ENCODE measurements at places on chromosomes 4 and X.

DNA sequence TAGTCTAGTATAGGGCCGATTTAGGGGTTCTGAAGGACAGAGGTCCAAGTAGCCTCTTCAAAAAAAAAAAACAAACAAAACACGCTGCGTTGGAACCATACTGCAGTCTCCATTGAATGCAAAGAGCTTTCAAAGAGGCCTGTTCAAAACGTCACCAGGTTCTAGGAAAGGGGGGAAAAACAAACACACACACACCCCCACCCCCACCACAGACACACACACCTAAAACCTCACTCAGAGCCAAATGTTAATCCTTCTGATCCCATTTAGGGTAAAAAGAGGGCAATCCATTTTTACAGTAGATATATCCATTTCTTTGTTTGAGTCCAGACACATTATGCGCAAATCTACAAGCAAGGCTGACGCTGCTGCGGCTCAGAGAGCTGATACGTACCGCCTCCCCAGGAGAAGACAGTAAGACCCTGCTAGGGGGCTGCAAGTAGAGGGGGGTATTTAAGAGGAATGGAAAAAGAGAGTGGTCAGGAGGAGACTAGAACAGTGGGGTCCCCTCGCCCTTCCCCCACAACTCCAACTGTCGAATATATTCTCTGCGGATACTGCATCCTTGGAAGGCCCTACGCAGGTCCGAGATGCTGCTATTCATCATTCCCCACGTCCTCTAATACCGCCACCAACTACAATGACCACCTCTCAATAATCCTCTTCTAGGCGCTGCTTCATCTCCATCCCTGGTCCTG, 1.3 kb downstream of the NKRF start:
- no peak for DNase-seq

- DNase-seq = no peak
Observed at GRCh38 chr4:47154816-47155370, 123.5 kb downstream of the GABRB1 start.

DNA sequence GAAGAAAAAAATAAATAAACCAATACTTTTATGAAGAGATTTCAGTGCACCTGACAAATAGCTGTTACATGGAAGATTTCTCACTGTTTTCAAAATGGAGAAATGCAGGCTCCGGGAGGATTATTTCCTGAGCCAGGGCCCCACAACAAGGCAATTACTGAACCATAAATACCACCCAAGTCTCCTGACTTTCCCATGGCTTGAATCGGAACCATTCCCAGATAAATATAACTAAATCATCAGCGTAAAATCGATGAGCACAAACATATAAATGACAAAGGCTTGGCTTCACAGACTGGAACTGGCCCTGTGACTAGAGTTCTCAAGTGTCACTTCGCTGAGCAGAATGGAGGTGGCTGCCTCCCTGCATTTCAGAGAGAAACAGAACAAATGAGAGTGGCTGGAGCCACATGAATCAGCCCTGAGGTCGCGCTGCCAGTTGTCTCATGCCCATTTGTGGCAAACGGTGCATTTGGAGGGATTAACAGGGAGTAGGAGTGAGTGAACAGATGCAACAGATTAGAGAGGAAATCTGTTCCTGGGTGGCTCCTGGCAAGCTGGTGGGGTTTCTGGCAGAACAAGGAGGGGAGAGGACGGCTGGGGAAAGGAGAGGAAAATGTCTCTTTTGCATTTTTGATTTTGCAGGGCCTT, 57.3 kb upstream of the STIM2 start:
- DNase-seq = no peak

GRCh38 chrX:40041915-40042314, 55.8 kb downstream of the BCOR start:
- DNase-seq = no peak

GRCh38 chrX:39264023-39264422, 462.8 kb downstream of the MID1IP1 start:
- DNase-seq = no peak

DNA sequence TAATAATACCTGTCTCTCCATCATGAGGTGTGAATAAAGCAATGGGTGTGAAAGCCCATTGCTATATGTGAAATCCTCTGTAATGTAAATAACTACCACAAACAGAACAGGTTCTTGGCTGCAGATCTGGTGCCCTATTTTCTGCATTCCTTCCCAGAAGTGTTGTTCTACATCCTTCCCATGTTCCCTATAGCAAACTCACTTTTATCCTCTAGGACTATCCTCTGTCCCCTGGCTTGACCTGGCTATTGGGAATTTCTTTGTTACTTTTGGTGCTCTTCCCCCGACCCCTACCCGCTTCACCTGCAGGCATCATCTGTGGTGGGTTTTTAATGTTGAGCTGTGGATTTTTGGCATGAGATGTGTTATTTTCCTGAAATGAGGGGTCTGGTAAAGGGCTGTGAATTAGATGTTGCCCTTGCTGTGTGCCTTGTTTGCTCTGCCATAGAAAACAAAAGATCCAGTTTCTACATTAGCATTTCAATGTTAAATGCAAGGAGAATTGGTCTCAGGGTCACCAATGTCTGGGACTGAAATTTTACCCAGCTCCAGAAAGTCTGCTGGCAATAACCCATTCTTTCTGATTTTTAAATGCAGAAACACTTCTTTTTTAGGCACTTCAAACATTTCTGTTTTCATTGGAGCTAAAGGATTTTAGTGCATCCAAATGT, 13.6 kb upstream of the FREM3 start:
- no peak for DNase-seq

DNA sequence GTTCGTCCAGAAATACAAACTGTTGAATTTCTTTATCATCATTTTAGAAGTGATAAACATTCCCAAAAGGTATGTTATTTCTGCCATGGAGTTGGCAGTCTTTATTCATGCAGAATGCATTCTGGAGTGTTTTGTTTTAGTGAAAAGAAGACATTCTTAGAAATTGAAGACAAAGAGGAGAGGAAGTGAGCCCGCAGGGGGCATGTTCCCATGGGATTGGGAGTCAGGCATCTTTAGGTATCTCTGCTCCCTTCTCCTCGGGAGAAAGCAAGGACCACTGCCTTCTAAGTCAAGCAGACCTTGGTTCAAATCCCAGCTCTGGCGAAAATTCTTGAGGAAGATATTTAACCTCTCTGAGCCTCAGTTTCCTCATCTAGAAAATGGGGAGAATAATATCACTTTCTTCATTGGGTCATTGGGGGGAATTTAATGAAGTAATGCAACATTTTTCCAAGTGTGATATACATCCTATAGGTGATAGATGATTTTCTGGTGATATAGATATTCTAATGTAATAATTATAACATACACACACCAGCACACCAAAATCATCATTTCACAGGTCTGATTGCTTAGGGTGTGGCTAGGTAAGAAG, 26.5 kb upstream of the CHRNA9 start:
- no peak for DNase-seq

DNA sequence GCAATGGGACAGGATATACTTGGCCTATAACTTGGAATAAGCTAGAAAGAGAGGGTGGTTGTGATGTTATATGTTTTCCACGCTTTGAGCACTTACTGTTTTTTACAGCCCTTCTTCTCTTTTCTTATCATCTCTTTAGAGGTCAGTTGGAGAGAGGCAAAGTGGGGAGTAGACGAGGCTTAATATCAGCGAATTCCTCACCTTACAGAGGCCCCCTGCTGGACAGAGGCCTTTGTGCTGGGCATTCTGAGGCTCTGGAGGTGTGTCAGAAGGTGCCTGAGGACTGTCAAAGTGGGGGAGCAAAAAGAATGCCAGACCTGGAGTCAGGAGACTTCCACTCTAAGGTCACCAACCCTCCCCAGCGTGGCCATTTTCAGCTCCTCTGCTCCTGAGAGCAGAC, 42.5 kb downstream of the MAMLD1 start:
- no peak for DNase-seq

- DNase-seq = no peak
Observed at GRCh38 chr4:108581083-108581482, 39.3 kb upstream of the RPL34 start.

DNA sequence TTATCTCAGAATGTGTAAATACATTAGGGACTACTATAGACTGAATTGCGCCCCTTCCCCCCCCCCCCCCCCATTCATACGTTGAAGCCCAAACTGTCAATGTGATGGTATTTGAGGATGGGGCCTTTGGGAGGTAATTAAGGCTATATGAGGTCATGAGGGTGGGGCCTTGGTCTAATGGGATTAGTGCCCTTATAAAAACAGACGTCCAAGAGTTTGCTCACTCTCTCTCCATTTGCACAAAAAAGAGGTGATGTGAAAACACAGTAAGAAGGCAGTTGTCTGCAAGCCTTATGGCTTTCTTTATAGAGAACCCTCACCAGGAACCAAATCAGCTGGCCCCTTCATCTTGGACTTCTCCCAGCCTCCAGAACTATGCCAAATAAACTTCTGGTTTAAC, 15.3 kb downstream of the SPACA5 start:
- no peak for DNase-seq

DNA sequence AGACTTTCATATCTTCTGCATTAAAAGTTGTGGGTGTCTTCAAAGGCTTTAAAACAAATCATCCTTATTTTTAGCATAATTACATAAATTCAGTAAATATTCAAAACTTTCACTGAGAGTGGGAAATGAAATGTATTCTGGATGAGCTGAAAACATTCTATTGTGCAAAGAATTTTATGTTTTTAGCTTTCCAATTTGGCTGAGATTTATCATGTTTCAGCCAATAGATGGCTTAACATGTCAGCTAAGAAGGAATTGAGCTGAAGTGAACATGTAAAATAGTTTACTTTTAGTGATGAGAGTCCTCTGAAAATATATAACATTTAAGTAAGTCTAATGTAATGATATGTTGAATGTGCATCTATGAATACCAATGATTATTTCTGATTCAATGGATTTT, 213.5 kb upstream of the GIMD1 start:
- DNase-seq = no peak

DNA sequence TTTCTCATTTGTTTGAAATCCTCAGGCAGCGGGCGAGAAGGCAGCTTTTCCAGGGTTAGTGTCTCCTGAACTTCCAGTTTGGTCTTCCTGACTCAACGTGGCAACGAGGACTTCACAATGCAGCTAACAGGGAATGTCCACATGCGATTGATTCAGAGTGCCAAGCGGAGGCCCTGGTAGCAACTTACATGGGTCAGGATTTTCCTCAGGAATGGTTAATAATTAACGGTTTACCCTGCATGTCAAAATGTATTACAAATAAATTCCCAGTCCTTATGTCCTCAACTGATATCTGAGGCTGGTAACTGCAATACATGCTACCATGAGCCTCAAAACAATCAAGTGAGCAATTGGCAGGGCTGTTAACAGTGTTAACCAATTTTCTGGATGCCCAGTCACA, 67.2 kb downstream of the MAP3K15 start:
- no peak for DNase-seq

DNA sequence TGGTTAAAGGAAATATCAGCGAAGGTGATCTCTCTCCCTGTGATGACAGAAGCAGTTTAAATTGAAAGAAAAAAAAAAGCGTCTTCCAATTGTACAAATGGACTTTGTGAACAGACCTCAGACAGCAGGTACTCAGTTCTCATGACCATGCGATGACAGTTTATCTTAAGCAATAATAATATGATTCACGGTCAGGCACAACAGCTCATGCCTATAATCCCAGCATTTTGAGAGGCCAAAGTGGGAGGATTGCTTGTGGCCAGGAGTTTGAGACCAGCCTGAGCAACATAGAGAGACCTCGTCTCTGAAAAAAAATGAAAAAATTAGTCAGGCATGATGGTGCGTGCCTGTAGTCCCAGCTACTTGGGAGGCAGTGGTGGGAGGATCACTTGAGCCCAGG, 51.0 kb downstream of the RELL1 start:
- DNase-seq = no peak

DNA sequence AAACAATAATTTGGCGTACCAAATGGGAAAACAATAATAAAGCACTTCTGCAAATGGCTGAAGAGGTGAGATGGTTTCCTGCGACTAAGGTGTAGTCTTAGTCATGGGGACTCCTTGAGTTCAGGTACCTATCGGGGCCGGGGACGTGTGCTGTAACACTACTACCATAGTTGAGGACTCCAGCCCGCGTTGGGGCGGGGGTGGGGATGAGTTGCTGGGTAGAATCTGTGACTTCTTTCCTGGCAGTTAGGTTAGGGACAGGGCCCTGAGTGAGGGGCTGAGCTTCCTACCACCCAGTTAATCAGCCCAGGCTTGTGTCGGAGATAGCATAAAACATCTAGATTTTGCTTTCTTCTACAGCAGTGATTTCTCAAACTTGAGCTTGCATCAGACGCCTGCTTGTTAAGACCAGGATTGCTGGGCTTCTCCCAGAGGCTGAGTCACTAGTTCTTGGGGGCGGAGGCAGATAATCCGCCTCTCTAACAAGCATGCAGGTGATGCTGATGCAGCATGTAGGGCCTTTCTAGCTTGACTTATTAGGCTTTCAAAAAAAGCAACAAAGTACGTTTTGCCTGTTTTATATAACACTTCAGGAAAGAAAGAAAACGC, 30.2 kb downstream of the RBBP7 start:
- no peak for DNase-seq

DNA sequence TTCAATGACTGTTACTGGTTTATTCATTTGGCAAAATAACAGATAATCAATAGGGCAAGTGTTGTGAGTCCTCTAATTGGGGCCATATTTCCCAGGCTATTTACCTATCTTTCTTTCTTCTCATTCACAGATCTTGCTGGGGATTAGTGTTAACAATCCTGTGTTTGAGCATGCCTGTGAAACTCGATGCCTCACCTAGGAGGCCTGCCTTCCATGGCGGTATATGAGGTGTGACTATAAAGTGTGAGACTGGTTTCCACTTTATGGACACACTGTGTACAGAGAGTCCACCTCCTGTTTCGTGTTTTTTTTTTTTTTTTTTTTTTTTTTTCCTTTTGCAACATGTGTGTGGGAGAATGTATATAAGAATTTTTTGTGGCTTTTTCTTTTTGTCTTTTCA, 199.3 kb downstream of the BMPR1B start:
- DNase-seq = no peak

GRCh38 chr4:20421603-20421985, 169.9 kb downstream of the SLIT2 start:
- no peak for DNase-seq

DNA sequence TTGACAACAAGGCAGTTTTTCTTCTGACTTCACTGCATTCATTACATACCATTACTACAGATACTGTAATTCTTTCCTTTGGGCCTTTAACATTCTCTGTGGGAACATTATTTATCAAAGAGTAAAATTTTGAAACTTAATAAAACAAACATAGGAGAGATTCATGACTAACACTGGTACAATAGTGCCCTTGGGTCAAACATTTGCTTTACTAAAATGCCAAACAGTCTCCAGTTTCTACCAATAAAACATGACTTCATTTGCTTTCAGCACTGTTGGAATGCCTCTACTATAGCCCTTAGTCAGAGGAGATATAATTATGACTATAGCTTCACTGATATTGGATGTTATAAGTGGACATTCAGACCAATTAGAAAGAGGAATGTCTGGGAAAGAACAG, 481.5 kb downstream of the PACRGL start:
- DNase-seq = no peak

DNA sequence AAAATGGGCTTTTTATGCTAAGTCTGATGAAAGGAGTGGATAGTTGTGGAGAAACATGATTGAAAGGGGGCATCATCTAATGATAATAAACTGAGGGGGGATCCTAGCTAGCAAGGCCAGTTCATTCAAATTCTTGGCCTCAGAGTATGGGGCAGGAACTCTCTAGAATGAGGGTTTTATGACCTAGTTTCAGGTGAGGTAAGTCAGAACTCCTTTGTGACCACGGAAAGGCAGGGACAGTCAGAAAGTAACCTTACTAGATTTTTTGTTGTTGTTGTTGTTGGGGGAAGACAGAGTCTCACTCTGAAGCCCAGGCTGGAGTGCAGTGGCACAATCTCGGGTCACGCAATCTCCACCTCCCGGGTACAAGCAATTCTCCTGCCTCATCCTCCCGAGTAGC, 1.5 kb upstream of the PAQR3 start:
- DNase-seq = no peak

Measured in suprapubic skin (tissue), 4 donors.